Renal cortical epithelial cell (primary cell): ENCODE measurements at places on chromosomes 2 and 18.

DNA sequence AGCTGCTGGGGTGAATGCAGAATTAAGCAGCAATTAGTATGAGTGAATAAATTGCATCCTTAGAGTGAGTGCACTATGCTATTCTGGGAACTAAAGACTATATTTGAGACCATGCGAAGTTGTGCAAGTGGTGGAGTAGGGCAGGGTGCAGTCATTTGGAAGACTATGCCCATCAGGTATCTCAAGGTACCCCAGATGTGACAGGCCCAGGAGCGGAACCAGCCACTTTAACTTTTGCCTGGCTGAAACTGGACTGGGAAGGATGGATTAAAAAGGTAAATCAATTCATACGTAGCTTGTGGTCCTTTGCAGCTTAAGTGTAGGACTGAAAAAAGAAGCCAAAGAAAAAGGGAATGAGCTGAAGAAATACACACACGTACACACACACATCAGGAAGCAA is 1.7 kb downstream of the KYNU start:
- no peak for DNase-seq

DNA sequence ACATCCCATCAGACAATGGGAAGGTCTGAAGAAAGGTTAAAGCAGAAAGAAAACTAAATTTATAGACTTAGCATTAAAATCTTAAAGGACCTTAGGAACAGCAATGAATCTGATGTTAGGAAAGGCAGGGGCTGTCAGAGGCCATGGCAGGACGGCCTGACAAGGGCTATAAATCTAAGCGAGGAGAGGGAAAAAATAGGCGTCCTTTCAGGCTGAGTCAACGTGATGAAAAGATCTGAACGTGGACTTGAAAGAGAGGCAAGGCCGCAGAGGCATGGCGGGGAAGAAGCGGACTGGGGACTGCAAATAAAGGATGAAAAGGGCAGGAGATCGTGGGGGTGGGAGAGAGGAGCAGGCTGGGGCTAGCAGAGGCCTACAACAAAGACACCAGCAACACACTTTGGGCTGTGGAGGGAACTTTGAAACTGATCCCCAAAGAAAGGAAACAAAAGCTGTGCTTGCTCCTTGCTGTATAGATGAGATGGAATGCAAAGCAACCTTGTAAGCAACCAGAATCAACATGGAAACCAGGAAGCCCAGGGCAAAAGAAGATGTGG is 145.6 kb downstream of the NRP2 start:
- no peak for DNase-seq

DNA sequence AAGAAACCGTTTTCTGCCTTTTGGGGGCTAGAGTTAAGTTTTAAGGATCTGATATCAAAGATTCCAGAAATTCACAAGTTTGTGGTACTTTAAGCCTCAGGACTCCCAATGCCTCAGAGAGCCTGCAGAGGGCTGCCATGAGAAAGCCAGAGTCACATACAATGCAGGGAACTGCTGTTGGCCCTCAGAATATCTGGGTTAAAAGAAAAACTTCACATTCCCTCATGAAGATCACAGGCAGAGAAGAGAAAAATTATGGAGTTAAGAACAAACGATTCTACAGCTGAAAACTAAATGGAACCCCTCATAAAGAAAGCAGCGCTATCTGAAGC is 39.5 kb downstream of the HDAC4 start:
- no peak for DNase-seq

DNA sequence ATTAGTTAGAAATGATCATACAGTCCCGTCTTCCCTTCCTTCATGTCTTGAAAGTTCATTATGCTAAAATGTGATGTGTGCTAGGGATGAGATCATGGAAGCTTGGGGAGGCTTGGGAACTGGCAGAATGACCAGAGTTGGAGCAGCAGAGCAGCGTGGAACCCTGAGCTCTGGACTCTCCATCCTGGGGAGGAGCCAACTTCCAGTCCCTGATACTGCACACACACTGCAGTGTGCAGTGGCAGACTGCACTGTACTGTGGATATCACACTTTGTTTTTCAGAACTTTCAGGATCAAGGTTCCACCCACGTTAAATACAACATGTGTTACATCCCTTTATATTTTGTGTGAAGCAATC is 27.3 kb upstream of the GREB1 start:
- no peak for DNase-seq

- DNase-seq = no peak
Observed at GRCh38 chr2:71457123-71457915, 4.0 kb downstream of the DYSF start.

- DNase-seq = no peak
Observed at GRCh38 chr2:179900655-179901054, 39.2 kb upstream of the ZNF385B start.

GRCh38 chr2:234249873-234250272 is 199.4 kb downstream of the SPP2 start:
- DNase-seq = peak; percentile 99

DNA sequence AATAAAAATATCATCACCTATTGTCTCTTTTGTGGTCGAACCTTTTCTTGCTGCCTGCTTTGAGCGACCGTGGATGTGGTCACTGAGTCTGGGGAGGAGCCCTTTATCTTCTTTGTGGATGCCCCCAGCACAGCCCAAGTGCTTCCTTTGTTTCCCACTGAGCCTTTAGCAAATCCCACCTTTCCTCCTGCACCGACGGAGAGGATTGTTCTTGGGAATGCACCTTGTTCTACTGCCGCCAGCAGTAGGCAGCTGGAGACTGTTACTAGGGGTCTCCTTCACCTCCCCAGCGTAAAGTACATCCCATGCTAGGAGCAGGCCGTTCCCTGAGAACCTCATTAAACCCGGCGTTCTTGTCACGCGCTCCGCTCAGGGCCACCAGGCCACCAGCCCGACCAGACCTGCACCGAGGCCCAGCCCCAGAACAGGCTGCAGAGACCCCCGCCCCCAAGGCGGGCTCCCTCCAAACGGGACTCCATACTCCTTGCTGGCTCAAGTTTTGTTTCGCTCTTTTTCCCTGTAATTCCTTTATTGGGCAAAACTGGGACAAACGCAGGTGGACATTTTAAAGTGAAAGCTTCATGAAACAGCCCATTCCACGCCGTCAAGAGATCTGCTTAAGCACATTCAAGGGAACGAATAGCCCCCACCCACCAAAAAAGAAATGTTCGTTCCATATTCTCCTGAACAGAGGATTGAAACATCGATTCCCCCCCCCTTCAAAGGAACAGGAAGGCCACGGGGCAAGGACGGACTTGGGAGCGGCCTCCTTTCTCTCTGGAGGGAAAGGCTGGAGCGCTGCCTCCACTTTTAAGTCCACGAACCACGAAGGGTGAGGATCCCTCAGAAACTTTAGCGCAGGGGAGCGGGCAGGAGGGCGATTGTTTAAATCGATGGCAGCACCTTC is 1.1 kb upstream of the MAT2A start:
- peak; percentile 21 for DNase-seq

DNA sequence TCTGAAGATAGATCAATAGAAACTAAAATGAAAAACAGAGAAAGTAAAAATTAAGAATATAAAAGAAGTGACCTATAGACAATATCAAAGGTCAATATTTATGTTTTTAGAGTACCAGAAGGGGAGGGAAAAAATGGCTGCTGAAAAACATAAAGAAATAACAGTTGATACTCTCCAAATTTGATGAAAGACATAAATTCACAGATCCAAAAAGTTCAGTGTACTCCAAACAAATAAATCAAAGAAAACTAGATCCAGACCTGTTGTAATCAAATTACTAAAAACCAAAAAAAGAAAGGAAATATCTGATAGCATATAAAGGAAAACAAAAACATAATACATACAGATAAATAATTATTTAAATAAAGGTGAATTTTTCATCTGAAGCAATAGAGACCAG is 1689.1 kb upstream of the TMEFF2 start:
- no peak for DNase-seq

GRCh38 chr2:238872628-238873380 is 24.9 kb downstream of the TWIST2 start:
- no peak for DNase-seq

GRCh38 chr2:127208313-127208712 is 11.8 kb downstream of the CYP27C1 start:
- DNase-seq = peak; percentile 40

- no peak for DNase-seq
Observed at GRCh38 chr18:35983818-35984217, 11.3 kb downstream of the RMP24 start.

DNA sequence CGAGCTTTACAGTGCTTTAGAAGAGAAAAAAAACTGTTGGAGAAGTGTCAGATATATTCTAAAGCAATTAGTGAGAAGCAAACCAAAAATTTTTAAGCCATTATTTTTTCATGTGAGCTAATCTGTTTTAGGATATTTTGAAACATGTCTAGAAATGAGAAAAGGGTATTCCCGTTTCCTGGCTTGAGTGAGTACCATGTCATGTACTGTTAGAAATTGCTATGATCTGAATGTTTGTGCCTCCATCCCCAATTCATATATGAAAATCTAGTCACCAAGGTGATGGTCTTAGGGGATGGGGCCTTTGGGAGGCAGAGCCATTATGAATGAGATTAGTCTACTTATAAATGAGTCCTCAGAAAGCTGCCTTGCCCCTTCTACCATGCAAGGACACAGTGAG is 493.3 kb upstream of the GCFC2 start:
- DNase-seq = no peak

DNA sequence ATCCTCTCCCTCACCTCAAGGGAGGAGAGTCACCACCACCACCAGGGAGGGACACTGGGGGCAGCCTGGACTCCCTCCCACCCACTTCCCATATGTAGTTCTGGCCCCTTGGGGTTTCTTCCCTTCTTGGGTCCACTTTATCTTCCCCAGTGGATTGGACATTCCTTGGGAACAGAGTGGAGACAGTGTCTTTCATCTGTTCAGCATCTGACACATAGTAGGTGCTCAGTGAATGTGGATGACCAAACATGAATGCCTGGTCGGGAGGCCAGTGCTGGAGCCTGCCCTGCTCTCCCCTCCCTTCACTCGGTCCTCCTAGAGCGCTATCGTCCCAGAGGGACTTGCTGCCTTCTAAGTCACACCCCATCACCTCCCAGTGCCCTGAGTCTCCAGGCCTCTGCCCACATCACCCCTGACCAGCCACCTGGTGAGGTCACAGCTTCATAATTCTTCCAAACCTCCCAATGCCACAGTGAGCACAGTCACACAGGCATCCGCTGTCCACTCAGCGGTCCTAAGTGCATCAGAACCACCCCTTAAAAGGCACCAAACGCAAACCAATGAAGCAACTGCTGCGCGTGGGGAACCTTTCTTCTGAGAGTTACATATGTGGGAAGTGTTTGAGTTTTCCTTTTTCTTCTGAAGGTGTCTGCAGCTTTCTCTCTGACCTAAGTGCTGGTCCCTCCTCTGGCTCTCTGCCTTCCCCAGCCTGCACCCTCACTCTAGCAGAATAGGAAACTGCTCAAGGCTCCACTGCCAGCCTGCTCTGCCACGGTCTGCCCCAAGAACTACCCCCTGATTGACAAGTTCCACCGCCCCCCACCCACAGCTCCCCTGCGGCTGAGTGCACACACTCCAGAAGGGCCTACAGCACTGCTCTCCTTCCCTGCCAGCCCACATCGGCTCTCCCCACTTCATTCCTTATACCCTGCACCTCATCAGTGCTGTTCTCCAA is 7.2 kb upstream of the SFXN5 start:
- DNase-seq = peak; percentile 37

DNA sequence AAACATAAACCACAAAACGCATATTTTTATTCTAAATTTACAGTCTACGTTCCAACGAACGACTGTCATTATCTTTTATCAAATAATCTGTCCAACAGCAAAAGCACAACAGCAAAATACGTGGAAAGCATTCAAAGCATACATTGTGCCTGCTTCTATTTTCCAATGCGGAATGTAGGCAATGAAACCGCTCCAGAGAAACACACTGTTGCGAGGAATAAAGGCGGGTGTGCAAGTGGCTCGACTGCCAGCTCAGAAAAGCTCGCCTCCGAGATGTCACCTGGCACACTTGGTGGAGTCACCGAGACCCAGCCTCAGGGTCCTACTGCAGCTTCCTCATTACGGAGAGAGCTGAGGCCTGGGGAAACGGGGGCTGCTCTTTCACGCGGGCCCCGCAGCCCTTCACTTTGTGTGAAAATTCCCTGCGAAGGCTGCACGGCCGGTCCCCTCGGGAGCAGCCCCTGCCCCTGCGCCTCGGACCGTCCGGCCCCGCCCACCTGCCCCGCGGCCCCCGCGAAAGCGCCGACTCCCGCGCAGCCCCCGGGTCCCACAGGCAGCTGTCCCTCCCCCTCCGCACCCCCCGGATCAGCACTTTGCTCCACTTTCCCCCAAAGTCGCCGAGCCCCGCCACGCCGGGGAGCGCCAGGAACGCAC is 752 bp downstream of the MGAT4A start:
- DNase-seq = no peak

DNA sequence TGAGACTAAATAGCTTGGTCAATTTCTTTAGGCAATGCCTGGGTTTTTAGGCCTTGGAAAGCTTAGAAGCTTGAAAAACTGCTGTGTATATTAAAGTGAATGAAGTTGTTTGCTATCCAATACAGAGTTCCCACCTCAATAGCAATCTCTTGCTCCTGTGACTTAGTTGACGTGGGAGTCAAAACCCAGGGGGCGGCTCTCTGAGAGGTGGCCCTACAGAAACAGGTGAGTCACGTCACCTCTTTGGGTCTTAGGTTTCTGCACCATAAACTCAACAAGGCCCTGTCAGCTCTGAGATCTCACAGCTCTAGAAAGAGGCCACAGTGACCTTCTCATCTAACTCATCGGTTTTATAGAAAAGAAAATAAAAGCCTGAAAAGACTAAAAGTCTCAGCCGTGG is 79.6 kb downstream of the ADD2 start:
- no peak for DNase-seq

- no peak for DNase-seq
Observed at GRCh38 chr2:86336675-86337243, 667 bp downstream of the REEP1 start.

DNA sequence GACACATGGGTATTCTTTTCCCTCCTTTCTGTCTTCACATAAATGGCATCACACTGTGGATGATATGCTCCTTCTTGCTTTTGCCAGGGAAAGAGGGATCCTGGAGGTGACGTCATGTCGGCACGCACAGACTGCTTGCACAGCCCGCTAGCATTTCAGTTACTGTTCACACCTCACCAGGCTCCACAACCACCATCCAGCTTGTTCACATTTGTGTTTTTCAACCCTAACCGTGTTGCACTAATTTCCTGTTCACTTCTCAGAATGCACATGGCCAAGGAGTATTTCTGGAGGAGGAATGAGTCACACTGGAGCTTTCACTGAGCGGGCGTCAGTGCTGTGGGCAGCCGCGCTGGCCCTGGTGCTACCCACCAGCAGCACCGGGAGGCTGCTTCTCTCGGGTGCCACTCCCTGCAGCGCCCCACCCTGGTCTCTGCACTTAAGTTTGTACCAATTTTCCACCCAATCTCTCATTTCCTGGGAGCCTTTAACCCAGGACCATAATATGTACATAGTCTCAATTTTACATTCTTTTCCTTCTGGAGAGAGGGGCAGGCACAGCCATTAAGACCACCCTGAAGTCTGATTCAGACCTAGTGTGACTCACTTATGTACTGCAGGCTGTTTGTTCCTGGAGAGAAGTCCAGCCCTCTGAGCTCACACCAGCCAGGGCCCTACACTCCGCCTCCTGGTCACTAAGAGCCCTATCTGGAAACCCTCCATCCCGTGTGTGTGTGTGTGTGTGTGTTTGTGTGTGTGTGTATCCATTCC is 65.1 kb downstream of the MBP start:
- peak; percentile 93 for DNase-seq

GRCh38 chr18:55477499-55477859 is 110.5 kb downstream of the TCF4 start:
- peak; percentile 74 for DNase-seq

- peak; percentile 5 for DNase-seq
Observed at GRCh38 chr18:10771053-10771709, 245.4 kb downstream of the NAPG start.
